Spinal cord (tissue), 10 donors: ENCODE measurements at places on chromosomes 12 and 14. TPM values are rescaled to one million over a fixed set of nuclear protein-coding genes. Genes with fewer than 3 reads are reported as not detected.
A peak's percentile ranks its signal among the peaks of the same experiment; 100 is the strongest.

GLIPR1L1 gene
- not detected for total RNA-seq

- peak; percentile 33 for DNase-seq
These were observed 10.8 kb downstream of the SUOX start for GRCh38 chr12:56007564-56008559.

KLRG1 gene
- 9.4 TPM for total RNA-seq

LPAR5 gene
- 2.5 TPM for total RNA-seq

DNA sequence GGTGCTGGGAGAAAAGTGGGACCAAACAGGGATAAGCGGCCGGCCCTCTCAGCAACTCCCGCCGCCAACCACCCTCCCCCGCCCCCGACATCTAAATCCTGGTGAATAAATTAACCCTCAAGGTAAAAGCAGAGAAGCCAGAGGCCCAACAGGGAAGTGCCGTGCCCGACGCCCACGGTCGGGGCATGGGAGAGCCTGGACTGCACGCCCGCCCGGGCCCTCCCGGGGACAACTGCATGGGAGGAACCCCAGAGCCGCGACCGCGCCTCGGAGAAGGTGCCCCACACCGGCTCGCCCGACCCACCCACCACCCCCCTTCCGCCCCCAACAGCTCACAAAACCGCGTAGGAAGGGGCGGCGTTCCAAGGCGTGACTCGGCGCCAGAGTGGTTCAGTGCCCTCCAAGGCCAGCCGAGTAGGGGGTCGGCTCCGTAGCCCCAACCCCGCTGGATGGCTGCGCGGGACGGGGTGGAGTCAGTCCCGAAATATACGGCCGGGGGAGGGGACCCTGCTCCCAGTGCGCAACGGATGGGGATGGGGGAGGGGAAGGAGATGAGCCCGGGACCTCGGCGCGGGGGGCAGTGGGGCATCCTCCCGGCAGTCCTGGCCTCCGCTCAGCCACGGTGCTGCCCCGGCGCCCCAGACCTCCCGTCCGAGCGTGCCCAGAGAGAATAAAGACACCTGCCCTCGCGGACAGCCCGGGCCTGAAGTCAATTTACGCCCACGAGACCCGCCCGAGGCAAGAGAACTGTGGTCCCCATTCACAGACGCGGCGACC, 732 bp downstream of the SLC25A29 start:
- DNase-seq: no peak

DNA sequence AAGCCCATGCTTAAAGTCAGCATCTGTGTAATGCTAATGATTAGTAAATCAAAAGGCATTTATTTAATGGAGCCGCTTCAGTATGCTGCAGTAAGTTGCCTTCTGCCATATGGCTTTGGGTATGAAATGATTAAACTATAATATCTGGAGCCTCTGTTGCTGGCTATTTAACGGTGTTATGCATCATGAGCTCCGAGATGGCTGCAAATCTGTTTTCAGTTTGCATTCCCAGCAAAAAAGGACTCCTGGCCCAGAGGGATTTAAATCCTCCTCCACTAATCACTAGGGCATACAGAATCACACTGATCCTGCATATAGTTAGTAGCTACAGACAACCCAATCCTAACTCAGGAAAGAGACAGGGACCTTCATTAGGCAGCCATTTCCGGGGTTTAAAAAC, 171.5 kb upstream of the EEA1 start:
- no peak for DNase-seq

TMCC3 gene
- total RNA-seq: 31.3 TPM

GRCh38 chr12:95178136-95178535, 39.1 kb downstream of the FGD6 start:
- no peak for DNase-seq

DNA sequence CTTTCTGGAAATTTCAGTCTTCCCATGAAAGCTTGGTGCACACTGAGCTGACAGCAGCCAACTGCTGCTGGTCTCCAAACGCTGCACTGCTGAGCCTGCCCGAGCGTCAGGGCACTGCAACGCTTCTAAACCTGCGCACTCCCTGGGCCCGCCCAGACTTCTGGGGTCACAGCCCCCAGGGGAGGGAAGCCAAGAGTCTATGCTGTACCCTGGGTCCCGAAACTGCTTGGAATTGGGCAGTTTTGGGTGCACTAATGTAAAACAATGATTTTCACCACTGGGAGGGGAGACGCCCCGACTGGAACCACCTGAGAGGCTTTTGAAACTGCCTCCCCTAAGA, 32.0 kb downstream of the CCDC92 start:
- DNase-seq: no peak

- no peak for DNase-seq
These were observed 42.4 kb downstream of the YEATS4 start for GRCh38 chr12:69401940-69402339.

- no peak for DNase-seq
These were observed 738.1 kb upstream of the TBX3 start for GRCh38 chr12:115421796-115422709.

SERPINA1 gene
- 8.6 TPM for total RNA-seq

GRCh38 chr12:58939399-58940100, 19.2 kb upstream of the LRIG3 start:
- DNase-seq: no peak

DNA sequence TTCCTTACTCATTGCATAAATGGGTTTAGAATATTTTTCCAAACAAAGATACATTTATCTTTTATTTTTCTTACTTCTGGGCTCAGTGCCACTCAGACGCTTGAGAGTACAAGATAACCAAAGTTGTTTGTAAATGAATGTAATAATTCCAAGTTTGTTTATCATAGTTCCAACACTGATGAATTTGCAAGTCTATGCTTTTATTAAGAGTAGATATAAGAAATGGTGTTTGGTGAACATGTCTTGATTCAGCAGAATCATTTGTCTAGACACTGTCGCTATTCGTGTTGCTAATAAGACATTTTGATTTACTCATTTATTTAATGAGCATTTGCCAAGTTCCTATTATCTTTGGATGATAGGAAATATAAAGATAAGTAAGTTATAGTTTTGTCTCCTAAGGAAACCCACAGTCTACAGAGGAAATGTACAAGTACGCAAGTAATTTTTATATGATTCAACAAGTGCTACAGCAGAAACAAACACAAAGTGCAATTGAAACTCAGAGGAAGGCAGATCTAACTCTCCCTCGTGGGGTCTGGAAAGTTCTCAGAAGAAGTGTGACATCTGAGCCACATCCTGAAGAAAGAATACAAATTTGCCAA, 132.8 kb upstream of the FSCB start:
- no peak for DNase-seq

GRCh38 chr12:3453990-3454680, 36.9 kb upstream of the PRMT8 start:
- peak; percentile 49 for DNase-seq

- no peak for DNase-seq
These were observed 18.0 kb downstream of the PIGH start for GRCh38 chr14:67582061-67582460.

PTCSC3 gene
- not detected for total RNA-seq
